Foreskin fibroblast (primary cell): ENCODE measurements at places on chromosomes 2 and 18.

- no peak for DNase-seq
These were observed 37.5 kb upstream of the PGAP1 start for GRCh38 chr2:196963961-196964360.

DNA sequence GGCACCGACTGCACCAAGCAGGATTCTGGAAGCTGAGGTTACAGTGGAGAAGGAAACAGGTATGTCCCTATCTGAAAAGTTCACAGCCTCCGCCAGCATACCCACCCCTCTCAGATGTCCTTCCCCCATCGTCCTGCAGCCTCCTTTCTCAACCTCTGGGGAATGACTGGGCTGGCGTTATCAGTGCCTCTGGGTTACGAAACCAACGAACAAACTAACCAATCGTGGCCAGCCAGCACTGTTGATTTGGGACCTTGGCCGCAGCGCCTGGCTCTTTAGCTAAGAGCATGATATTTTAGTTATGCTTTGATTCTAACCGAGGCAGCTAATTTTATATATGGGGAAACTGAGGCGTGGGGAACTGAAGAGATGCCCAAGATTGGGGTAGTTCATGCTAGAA is 233.0 kb downstream of the TFCP2L1 start:
- DNase-seq, result no peak

- no peak for DNase-seq
These were observed 90.6 kb upstream of the ZCCHC2 start for GRCh38 chr18:62432176-62432575.

- DNase-seq, result no peak
These were observed 160.9 kb downstream of the MIB1 start for GRCh38 chr18:21901423-21901945.

DNA sequence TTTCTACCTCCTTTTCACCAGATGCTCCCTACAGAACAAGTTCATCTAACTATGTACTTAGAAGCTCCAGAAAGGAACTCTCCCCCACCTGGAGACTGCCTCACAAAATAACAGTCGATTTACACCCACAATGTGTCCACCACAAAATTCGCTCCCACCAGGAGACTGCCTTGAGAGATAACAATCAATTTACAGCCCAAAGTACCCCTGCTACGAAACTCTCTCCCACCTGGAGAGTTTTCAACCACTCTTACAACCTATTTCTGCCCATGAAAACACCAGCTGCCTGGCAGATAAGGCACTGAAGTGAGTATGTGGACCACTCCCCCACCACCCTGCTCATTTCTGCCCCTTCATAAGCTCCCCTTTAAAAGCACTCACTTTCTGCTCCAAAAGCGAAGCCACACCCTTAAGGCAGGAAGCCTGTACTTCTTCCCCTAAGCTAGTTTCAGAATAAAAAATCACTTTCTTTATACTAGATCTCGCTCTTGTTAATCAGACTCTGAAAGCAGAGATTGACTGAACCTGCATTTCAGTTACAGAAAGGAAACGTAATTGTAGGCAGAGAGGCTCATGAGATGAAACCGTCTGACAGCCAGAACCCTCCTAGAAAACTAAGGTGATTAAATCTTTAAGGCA is 94.4 kb upstream of the RBBP8 start:
- DNase-seq, result no peak

GRCh38 chr18:9359796-9360195 is 25.2 kb downstream of the TWSG1 start:
- DNase-seq, result no peak
